Stimulated activated CD4-positive, alpha-beta T cell treated with anti-CD3 and anti-CD28 coated beads, TNF-alpha, amount 100 ng/mL, for 24 hours (primary cell): ENCODE measurements at places on chromosomes 13 and 19.

DNA sequence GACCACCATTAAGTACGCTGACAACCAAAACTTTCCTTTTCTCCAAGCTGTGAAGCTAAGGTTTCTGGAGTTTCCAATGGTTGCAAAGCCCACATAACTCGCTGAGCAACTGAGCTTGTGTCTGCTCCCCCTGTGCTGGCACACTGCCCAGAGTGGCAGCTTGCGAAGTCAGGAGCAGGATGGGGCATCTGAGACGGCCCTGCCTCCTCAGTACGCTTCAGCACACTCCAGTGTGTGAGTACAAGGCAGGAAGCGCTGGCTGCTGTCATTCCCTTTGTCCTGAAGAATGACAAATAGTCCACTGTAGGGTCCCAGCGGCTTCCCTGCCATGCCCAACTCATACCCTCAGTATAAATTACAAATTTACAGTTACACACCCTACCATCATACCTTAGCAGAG lies 51.5 kb downstream of the SKA3 start:
- no peak for DNase-seq

DNA sequence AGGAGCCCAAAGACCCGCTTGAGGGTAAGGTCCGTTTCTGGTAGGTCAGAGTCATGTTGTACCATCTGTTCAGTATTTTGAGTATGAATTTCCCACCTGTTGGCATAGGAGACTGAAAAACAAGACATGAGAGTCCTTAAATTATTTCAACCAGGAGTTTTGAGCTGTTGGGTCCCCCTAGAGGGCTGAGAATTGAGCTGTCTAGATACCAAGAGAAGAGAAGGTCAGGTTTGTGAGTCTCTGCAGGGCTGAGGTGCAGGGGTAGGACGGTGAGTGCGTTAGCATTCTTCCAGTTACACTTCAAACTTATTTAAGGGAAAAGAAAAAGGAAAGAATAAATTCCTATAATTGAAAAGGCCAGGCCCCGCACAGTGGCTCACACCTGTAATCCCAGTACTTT lies 5.0 kb downstream of the CBLC start:
- DNase-seq, result no peak

- no peak for DNase-seq
These were observed 65.7 kb upstream of the ATP12A start for GRCh38 chr13:24614306-24615080.

GRCh38 chr19:43572171-43572588 lies 3.1 kb downstream of the XRCC1 start:
- no peak for DNase-seq

DNA sequence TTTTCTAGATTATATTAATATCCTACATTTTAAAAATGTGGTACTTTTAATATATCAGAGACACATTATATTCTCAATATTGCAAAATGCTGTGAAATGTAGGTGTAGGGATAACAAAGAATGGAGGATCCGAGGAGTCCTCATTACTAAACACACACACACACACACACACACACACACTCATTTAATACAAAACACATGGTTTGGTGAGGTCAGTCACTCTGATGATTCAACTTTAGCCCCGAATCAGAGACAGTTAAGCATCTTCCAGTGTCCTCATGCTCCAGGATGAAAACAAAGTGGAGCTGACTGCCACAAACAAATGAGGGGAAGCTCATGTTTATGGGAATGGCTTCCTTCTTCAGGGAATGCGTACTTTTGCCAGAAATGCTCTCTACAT lies 147.5 kb downstream of the CYSLTR2 start:
- no peak for DNase-seq

- DNase-seq, result peak; percentile 45
These were observed 7.2 kb downstream of the AXL start for GRCh38 chr19:41226053-41226873.

DNA sequence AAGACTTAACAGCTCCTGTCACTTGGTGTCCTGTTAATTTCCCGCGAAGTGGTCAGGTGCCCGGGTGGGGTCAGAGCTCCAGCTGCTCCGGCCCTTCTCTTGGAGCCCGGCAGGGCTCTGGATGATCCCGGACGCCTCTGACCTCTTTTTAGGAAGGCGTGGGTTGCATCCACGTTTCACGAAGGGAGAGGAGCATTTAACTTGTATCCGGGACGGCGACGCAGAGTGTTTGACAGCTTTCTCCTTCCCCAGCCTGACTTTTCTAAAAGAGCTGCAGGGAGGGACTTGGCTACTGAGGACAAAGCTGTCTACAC lies 656 bp downstream of the ZNF155 start:
- no peak for DNase-seq
